Osteocyte (in vitro differentiated cells): ENCODE measurements at places on chromosomes 12 and 14. TPM values are rescaled to one million over a fixed set of nuclear protein-coding genes. Genes with fewer than 3 reads are reported as not detected.

The IQSEC3 gene
- total RNA-seq, result 0.37 and 0.56 TPM in 2 replicates

The KRT2 gene
- not detected in 2 replicates for total RNA-seq

GRCh38 chr12:90149453-90149852, 440.8 kb upstream of the ATP2B1 start:
- no peak overlapping the region for H3K4me3 ChIP-seq
- H3K36me3 ChIP-seq, result peaks cover 2% of the 10 kb centered on the region
- no peak for DNase-seq
- H3K27ac ChIP-seq, result no peak overlapping the region
- H3K27me3 ChIP-seq, result no peaks in the 10 kb centered on the region

The C12orf54 gene
- not detected in 2 replicates for total RNA-seq

The HAL gene
- total RNA-seq, result 0.50 and 1.7 TPM in 2 replicates

DNA sequence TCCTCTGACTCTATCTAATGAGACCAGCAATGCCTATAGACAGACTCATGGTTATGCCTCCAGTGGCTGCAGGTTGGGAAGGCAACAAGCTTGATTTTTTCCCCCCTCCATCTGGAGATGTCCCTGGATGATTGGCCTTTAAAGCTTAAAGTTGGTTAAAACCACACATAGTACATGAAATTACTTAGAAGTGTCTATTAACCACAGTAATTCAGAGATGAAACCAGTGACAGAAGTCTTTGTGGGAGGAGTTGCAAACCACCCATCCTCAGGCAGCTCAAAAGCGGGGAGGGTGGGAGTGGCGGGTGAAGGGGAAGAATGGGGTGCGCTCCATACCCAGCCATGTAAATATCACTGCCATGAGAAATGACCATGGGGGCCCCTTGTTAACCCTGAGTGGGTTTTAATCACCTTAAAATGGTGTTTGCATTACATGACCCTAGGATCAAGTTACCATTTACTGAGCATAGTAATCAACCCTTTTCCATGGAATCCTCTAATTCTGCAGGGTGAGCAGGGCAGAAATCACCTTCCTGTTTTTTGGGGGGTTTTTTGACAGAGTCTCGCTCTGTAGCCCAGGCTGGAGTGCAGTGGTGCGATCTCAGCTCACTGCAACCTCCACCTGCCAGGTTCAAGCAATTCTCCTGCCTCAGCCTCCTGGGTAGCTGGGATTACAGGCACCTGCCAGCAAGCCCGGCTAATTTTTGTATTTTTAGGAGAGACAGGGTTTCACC, 133.5 kb downstream of the FOXN3 start:
- peaks cover 9% of the 10 kb centered on the region for H3K4me1 ChIP-seq
- no peak for DNase-seq
- no peaks in the 10 kb centered on the region for H3K27me3 ChIP-seq
- H3K36me3 ChIP-seq, result peaks cover 25% of the 10 kb centered on the region

The KRT77 gene
- not detected in 2 replicates for total RNA-seq

- H3K27me3 ChIP-seq, result no peaks in the 10 kb centered on the region
- DNase-seq, result no peak
- peak overlapping the region; percentile 94 for H3K27ac ChIP-seq
- peaks cover 20% of the 10 kb centered on the region for H3K36me3 ChIP-seq
- H3K4me1 ChIP-seq, result peaks cover 75% of the 10 kb centered on the region
- H3K4me3 ChIP-seq, result peak overlapping the region; percentile 49
These were observed 14.0 kb downstream of the KCTD10 start for GRCh38 chr12:109462868-109463692.

The RPGRIP1 gene
- not detected in 2 replicates for total RNA-seq

The FAM90A1 gene
- not detected in 2 replicates for total RNA-seq

DNA sequence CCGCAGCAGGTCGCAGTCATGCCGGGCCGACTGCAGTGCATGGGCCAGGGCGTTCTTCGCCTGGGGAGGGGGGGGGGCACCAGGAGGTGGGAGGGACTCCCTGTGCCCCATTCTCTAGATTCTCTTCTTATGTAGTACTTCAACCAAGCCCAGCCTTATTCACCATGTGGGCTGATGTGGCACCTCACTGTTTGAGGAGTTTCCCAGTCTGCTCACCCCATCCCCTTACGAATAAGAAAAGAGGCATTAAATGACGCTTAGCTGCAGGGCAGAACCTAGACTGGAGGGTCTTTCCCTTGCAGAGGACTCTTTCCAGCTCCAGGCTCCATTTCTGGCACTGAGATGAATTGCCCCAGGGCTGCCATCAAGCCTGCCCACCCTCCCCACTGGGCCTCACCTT, 12.2 kb downstream of the CMTM5 start:
- no peak overlapping the region for H3K4me3 ChIP-seq
- H3K27ac ChIP-seq, result no peak overlapping the region
- no peaks in the 10 kb centered on the region for H3K4me1 ChIP-seq
